GM06990 (cell line): ENCODE measurements at places on chromosomes 11 and 22.
A peak's percentile ranks its signal among the peaks of the same experiment; 100 is the strongest.

GRCh38 chr22:26174280-26174679 is 5.0 kb downstream of the SEZ6L start:
- no peak for DNase-seq

DNA sequence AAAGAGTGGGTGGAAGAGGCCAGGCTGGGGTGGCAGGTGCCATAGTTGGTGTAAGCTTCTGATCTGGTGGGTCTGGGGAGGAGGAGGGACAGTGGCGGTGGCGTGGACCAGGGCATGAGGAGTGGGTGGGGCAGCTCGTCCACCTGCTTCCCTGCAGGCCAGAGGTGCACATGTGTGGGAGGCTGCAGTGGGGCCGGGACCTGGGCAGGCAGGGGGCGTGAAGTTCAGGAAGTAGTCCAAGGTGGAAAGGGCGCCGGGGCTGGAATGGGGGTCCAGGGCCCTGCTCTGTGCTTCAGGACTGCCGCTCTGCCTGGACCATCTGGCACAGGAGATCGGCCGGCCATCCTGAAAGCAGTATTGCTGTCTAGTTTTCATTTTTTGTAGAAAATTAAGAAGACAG is 15.9 kb downstream of the RIBC2 start:
- DNase-seq: no peak

DNA sequence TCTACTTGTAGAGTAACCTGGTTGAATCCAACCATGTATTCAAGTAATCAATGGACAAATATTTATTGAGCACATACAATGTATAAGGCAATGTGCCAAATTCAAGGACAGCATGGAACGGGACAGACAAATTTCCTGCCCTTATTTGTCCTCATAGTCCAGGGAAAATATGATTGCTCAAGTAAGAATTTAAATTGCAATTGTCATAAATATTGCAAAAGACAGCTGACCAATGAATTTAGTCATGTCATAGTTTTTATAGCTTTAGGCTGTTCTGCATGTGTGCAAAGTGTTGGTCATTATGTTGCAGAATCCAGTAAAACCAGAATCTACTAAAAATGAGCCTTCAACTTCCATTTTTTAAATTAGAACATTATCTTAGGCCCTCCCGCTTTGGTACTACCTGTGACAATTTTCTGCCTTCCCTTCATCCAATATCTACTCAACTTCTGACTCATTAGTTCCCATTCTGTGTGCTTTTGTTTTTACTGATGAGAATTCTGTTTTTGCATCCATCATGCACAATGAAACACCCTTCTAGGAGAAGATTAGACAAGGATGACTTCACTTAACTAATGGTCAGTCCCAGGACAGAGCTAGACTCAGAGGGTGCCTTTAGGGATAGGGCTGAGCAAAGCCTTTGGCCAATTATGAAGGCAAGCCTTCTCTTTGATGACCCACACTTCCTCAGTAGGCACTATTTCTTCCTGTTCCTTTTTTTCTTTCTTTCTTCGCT is 45.8 kb upstream of the FIBIN start:
- no peak for DNase-seq

DNA sequence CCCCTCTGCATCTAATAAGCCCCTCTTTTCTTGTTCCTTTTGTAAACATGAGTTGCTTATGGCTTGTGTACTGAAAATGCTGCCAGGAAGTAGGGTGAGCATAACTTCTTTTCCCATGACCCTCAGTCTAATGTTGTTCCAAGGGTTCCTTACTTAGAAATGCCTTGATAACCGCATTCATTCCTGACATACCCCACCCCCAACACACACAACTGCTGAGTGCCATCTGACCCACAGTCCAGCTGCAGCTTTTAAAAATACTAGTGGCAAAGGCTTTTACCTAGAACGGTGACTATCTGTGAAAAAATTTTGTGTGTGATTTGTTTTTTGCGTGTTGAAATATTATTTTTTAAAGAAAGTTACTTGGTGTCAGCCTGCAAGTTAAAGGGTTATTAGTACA is 52.6 kb downstream of the ARHGAP42 start:
- no peak for DNase-seq

DNA sequence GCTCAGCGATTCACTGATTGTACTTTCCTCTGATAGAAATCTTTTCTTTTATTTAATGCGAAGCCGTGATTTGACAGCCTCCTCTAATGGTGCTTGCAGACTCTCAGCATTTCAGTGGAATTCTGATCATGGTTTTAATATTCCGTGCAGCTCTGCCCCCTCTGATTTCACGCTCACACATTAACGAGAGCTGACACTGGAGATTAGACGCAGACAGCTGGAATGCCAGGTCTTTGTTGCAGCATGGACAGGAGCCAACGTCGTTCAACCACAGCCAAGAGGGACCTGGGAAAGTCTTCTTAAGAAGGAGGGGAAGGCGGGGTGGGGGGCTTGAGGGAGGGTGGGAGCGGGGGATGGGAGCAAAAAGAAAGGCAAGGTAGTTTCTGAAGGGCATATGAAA is 186.4 kb downstream of the BLID start:
- DNase-seq: no peak

DNA sequence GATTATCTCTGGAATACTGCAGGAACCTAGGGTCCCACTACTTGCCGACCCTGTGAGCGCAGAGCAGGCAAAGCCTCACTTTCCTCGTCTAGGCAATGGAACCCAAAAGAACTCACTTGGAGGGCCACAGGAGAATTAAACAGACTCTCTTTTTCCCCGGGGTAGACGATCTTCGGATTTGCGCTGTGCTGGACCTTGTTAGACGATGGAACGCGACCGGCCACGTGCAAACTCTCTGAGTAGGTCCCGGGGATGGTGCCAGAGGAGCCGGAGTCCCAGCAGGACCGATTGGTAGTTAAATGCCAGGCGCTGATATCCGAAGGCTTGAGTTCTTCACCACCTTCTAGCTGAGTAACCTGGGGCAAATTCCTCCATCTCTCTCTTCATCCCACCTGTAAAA is 1.0 kb upstream of the SLC1A2 start:
- DNase-seq: no peak

DNA sequence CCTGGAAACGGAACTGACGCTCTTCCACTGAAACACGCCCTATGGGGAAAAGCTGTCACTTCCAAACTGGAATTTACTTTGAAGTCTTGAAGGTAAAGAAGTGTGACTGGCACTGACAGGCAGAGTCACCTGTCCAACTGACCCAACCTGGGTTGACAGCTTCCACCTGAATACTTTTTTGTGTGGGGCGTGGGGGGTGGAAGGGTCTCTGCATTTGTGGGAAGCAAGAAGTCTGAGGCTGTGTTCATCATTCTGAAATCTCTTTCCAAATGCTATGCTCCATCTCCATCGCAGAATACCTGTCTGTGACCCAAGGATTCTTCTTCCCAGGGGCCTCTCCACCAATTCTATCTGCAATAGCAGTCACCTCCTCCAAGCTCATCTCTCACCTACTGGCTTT is 7.8 kb downstream of the IFT27 start:
- no peak for DNase-seq

DNA sequence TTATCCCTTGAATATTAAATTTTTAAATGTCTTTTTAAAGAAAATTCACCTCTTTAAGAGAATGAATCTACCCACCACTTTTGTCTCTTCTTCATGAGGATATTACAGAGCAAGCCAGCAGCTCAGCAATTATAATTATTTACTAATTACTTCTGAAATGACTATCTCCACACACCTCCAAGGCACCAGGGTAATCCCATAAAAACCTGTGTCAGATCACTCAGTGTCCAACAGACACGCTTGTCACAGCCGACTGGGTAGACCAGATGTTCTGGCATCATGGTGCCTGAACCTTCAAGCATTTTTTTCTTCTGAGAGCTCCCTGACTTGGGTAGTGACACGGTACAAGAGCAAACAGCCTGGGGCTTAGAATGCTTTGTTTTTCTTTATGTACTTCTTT is 61.4 kb downstream of the EFCAB6 start:
- no peak for DNase-seq

DNA sequence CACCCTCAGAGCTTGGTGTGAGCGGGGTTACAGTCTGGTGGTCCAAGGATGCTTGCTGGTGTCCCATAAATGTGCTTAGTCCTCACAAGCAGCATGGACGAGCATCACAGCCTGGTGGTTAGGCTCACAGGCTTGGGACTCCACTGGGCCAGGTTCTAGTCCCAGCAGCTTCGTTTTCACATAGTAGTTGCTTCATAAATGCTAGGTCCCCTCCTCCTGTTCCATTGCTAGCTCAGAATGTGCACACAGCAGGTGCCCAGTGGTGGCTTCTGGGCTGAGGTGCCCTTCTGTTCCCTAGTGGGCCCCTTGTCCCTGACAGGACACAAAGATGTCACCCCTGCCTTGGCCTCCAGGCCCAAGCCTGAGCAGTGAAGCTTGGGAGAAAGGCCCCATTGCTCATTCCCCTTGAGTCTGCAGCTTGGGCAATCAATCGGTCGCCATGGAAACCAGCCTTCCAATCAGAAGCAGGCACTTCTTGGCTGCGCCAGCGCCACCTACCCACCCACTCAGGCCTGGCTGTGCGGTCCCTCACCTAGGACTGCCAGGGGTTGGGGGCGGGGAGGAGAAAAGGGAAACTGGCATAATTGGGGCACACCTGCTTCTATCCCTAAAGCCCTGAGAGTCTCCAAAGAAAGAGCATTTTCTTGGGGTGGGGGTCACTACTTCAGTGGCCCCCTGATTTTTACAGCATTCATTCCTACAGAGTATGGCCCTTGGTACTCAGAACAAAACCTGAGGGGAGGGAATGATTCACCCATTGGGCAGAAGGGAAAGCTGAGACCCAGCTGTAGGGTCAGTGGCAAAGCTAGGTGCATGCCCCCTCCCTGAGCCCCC is 48.1 kb downstream of the CYTH4 start:
- peak; percentile 49 for DNase-seq

GRCh38 chr22:20975541-20976290 is 6.4 kb upstream of the LZTR1 start:
- DNase-seq: no peak

DNA sequence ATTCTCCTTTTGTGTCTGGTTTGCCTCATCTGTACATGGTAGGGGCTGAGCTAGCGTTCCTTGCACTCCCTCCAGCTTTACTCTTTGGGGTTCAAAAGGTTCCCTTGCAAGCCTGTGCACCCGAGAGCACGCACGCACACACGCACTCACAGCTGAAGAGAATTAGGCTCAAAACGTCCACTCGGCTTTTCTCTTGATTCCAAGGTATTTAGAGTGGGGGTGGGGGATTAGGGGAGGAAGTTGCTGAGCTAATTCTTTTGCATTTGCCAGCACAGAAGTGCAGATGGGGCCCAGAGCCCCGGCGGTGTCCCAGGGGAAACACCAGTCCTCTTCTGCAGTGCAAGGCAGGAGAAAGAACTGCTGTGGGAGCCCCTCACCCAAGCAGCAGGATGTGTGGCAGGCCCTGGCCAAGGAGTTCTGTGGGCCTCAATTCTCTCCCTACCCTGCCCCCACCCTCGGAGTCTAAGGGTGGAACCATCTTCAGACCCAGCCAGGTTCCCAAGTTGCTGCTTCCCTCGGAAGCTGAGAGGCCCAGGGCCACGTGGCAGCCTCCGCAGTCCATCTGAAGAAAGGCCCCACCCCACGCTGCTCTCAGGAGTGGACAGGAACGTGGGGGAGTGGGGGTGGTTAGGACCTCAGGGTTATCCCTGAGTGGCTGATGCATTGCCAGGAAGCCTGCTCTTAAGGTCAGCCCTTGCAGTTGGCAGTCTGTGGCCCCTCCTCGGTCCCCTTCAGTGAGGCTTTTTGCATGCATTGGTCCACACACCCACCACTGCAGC is 3.8 kb upstream of the KCNQ1OT1 start:
- DNase-seq: no peak

- DNase-seq: no peak
These were observed 12.9 kb downstream of the GTSE1 start for GRCh38 chr22:46309526-46310085.

- peak; percentile 26 for DNase-seq
These were observed 24.2 kb downstream of the MRE11 start for GRCh38 chr11:94469416-94469815.

DNA sequence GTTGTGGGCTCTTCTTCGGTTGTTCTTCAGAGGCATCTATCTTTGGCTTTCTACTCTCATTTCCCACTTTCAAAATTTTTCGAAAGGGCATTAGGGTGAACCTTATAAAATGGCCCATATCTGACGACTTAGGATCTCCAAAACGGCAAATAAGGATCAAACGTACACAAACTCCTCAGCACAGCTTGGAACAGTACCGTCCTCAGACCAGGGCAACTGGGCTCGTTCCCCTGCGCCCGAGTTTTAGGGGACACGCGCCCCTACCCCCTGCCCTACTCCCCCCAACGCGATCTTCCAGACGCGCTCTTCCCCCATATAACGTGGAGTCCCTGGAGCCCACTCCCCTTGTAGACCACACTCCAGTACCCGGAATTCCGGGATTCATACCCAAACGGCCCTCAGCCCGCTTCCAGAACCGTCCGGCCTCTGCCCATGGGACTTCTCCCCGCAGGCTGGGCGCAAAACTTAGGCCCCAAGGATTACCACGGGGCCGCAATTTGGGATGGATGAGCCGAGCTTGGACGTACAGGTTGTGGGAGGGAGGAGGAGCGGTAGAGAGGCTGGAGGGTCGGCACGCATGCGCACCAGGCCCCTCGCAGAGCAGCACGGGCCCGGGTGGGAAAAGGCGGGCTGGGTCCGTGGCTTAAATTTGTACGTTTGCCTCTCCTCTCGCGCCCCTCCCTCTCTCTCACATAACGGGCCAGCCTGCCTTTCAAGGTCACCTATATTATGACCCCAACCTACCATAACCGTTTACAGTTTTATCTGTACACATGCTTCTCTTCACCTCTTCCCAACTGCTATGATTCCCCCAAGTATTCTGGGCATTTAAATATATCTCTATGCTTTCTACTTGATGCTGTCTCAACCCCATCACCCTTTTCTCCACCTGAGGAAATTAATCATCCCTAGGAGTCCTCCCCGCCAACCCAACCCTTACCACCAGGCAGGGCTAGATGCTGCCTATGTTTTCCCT is 3.4 kb downstream of the CCDC89 start:
- peak; percentile 32 for DNase-seq

GRCh38 chr22:47192651-47193437 is 430.4 kb downstream of the TBC1D22A start:
- DNase-seq: peak; percentile 61

DNA sequence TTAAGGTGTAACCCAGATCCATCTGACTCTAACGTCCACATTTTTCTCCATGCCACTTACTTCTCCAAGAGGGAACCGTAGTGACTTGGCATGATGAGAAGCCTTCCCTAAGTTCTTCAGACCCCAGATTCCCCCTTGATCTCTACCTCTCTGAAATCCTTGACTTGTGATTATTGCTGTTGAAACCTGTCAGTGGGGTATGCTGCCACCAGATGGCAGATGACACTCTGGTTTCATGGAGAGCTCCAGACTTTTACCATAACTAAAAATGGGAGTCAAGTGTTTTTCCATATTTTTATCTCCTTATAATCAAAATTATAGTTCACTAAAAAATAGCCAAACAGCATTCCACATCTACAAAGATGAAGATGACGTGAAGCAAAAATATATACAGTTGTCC is 504.2 kb downstream of the SOX6 start:
- DNase-seq: no peak
